ENCODE measurements at places on chromosomes 2 and 18. TPM values are rescaled to one million over a fixed set of nuclear protein-coding genes. Genes with fewer than 3 reads are reported as not detected.

Gene TUBA3E
- total RNA-seq: 0.66 TPM

Gene CREG2
- 0.12 TPM for total RNA-seq

Gene ANKRD29
- total RNA-seq: 6.6 TPM

Gene MALT1
- total RNA-seq: 18.8 TPM

Gene CFAP53
- not detected for total RNA-seq

Gene SULT1C4
- total RNA-seq: 2.1 TPM

Gene FOXD4L1
- not detected for total RNA-seq

Gene CENPO
- 44.7 TPM for total RNA-seq

Gene SOWAHC
- 26.3 TPM for total RNA-seq

Gene KIAA2012
- total RNA-seq: 0.03 TPM

Gene CD226
- total RNA-seq: not detected

Gene CYP26B1
- total RNA-seq: 0.31 TPM

Gene GATA6
- not detected for total RNA-seq

Gene KCNIP3
- total RNA-seq: 2.6 TPM

Gene CELF4
- total RNA-seq: 2.6 TPM

Gene AAMP
- total RNA-seq: 203 TPM

Gene TIMM21
- 33.0 TPM for total RNA-seq

Gene MSTN
- not detected for total RNA-seq

Gene PAX8
- 0.16 TPM for total RNA-seq

Gene GIGYF2
- total RNA-seq: 97.5 TPM

Gene GDF7
- 0.19 TPM for total RNA-seq

Gene AQP12B
- not detected for total RNA-seq

Gene KLHL30
- total RNA-seq: 0.07 TPM

Data from GM23338 (cell line).